ENCODE measurements at places on chromosomes 1 and 21.
A peak's percentile ranks its signal among the peaks of the same experiment; 100 is the strongest.

GRCh38 chr1:84282780-84283333, 18.7 kb upstream of the SAMD13 start:
- no peak for DNase-seq

DNA sequence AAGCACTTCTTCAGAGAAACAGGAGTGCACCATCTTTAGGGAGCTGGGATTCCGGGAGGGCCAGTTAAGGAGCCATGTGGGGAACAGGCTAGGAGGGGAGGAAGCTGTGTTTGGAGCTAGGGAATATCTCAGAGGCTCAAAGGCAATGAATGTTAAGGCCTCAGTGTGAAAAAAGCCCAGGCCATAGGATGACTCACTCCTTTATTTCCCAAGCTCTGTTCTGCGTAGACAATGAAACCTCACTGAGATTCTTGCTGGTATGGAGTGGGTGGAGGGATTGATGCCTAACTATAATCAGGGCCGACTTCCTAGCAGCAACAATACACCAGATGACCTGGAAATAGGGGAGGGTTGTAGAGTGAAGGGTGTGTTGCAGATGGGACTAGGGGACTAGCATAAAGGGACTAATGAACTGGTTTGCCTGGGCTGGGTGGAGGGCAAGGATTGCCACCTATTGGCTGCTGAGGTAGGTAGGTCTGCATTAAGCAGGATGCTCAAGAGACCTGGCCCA, 2.1 kb downstream of the GNAT2 start:
- DNase-seq: no peak

- no peak for DNase-seq
Measured at GRCh38 chr21:42080788-42081083, 9.6 kb downstream of the UMODL1 start.

DNA sequence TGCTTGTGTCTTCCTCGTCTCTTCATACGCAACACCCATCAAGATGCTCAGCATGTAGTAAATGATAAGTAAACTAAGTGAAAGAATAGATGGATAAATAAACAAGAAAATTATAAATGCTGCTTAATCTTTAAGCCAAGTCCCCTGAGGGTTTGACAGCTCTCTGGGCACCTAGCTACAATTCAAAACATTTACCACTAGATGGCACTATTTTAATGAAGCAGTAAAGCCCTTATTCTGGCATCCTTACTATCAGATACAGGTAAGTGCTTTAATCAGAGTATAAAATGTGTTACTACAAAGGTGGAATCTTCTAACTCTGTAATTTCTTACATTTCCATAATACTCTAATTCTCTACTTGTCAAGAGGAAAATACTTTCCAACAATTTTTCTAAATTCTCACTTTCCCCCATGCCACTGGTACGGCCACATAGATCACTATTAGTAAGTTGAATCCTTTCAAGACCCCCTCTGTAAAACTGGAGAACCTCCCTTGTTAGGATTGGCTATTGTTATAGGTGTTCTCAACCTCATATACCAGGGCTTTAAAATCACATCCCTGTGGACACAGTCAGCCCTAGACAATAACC, 137.8 kb downstream of the BARHL2 start:
- DNase-seq: no peak

- peak; percentile 36 for DNase-seq
Measured at GRCh38 chr1:39214998-39215873, 10.7 kb downstream of the MACF1 start.

DNA sequence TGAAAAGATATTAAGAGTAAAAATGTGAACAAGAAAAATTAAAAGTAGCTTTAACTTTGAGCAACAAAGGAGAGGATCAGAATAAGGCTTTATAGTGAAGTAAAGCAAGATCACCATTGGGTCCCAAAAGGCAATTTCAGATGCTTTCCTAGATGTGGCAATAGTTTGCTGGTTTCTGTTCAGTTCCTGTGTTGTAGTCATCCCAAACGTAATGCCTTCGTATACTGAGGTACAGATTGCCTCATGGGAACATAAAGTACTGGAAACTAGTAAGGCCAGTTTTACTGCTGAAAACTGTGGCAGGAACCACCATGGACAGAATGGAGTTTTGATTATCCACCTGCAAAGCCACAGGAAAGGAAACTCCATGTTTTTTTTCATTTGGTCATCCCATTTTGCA, 283.5 kb upstream of the SGIP1 start:
- no peak for DNase-seq

- no peak for DNase-seq
Measured at GRCh38 chr1:182135946-182136345, 74.4 kb upstream of the ZNF648 start.

- no peak for DNase-seq
Measured at GRCh38 chr1:208044589-208045462, 133.9 kb upstream of the CD34 start.

GRCh38 chr1:206456577-206457370, 13.5 kb upstream of the IKBKE start:
- DNase-seq: no peak

DNA sequence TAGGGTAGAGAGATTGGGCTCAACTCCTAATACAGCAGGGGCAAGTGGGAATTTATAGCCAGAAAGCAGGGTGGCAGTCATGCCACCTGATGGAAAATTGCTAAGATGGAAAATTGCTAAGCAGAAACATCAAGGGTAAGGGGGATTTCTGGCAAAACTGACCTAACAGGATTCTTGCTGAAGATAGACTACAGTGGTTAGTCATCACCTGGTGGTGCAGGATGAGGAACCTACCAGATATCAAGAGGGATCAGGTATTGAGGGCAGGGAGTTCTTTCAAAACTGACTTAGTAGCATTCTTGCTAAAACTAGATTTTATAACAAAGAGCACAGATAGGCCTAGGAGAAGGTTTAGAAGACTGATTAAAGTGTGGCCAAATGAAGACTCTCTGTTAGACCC, 292.9 kb downstream of the PLPP3 start:
- no peak for DNase-seq

DNA sequence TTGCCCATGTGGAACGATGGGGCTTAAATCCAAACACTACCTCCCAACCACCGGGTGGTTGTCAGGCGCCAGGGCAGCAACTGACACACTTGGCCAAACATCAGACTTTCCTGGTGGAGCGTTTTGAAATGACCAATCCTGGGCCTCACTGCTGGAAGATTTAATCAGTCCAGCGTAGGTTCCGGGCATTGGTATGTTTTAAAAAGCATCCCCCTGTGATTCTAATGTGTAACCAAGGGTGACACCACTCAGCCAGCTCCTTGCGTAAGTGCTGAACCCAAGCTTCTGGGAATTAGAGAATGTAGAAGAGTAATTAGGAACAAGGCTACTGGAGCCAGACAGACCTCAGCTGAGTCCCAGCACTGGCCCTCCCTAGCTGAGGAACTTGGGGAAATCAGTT, 44.8 kb upstream of the KAZN start:
- no peak for DNase-seq

GRCh38 chr1:3676581-3677470, 24.5 kb downstream of the TP73 start:
- DNase-seq: no peak

DNA sequence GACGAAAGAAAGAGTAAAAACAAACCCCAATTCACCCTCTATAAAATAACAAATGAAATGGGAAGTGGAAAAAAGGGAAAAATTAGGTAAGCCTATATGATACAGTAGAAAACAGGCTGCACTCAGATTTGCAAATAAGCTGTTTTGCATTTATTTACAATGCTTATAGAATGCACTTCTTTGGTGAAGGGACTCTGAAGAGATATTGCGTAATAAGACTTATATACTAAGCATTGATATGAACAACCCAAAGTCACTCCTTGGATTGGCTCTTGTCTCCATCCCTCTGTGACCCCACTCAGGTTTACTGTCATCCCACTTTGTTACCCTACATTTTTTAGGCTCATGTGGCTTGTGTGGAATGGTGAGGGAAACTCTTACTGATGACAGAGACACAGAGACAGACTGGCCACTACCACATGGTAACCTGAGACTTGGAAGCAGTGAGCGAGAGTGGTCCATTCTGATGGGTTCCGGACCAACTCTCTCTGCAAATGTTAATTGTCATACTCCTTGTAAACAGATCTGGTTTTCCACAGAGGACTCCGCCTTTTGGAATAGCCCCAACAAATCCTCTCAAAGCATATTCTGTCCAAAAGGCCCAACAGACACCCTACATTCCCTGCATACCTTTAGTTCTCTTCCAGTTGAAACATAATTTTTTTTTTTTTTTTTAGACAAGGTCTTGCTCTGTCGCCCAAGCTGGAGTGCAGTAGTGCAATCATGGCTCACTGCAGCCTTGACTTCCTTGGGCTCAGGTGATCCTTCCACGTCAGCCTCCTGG, 11.0 kb downstream of the GSTM5 start:
- DNase-seq: no peak

- DNase-seq: no peak
Measured at GRCh38 chr1:54299037-54299436, 99.1 kb downstream of the MRPL37 start.

GRCh38 chr21:32537569-32537881, 47.8 kb downstream of the TCP10L start:
- DNase-seq: no peak

- no peak for DNase-seq
Measured at GRCh38 chr1:96474985-96475743, 246.4 kb upstream of the PTBP2 start.

DNA sequence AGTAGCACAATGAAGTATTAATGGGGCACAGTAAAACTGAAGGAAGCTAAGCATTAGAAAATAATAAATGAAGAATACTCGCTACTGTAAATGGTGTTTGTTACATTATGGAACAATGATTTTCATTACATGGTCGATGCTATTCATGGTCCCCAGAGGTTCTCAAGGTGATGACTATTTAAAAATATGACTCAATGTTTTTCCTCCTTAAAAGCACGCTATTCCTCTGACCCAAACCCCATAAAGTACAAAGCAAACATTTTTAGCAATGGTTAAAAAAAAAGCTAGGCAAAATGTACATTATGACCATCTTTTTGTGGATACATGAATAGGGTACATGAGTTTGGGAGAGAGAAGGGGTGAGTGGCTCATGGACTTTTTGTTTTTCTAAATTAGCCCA, 34.3 kb downstream of the VAMP4 start:
- no peak for DNase-seq

DNA sequence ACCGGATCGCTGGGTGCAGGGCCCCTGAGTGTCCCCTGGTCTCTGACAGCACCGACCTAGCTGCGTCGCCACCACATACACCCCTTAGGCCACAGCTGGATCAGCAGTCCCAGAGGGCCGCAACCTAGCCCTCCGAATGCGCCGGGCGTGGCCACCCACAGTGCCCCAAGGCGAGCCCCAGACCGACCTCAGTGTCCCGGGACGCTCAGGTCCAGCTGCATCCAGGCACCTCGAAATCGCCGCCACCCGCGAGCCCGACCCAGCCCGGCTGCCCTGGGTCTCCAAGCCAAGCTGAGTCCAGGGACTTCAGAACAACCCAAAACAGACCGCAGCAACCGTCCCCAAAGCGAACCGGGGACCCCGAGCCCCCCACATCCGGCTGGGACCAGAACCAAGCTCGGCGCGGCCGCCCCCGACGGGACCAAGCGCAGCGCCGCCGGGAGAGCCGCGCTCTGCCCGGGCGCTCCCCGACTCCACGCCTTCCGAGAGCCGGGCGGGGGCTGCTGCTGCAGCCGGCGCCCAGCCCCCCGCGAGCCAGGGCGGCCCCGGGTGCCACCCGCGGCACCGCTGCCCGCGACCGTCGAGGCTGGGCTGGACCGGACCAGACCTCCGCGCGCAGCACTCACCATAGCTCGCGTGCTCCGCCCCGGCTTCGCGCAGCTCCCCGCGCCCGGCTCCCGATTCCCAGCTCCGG, 54.6 kb upstream of the ECE1 start:
- DNase-seq: no peak

GRCh38 chr1:213552045-213552444, 435.7 kb upstream of the PROX1 start:
- DNase-seq: no peak

- DNase-seq: no peak
Measured at GRCh38 chr1:228008391-228009115, 1.8 kb downstream of the WNT3A start.

- DNase-seq: no peak
Measured at GRCh38 chr1:248847181-248847955, 9.3 kb downstream of the ZNF672 start.

GRCh38 chr21:31666445-31667010, 7.0 kb downstream of the SOD1 start:
- no peak for DNase-seq

GRCh38 chr1:14787604-14788003, 189.1 kb downstream of the KAZN start:
- no peak for DNase-seq

GRCh38 chr1:10692401-10693021, 103.9 kb downstream of the CASZ1 start:
- peak; percentile 62 for DNase-seq

- DNase-seq: no peak
Measured at GRCh38 chr1:168939110-168939946, 167.2 kb upstream of the ATP1B1 start.
